A549 treated with RU486 at 1 μM for 4 hours (cell line): ENCODE measurements at places on chromosomes 5 and 9. TPM values are rescaled to one million over a fixed set of nuclear protein-coding genes. Genes with fewer than 3 reads are reported as not detected.

HAVCR2 gene
- 0.36 to 0.87 TPM (median 0.58 TPM) in 5 replicates for total RNA-seq

DBN1 gene
- total RNA-seq: 49.8 to 80.7 TPM (median 69.2 TPM) in 5 replicates

GABRA1 gene
- not detected in 5 replicates for total RNA-seq

PCDHGA9 gene
- total RNA-seq: 0.03 to 0.05 TPM (median 0.04 TPM) in 3 of 5 replicates, not detected in the others
